NCI-H1417 treated with DMSO at 0.1 percent for 48 hours (cell line): ENCODE measurements at places on chromosomes 4 and X.

GRCh38 chrX:87105131-87105530, 412.5 kb upstream of the KLHL4 start:
- DNase-seq = no peak

DNA sequence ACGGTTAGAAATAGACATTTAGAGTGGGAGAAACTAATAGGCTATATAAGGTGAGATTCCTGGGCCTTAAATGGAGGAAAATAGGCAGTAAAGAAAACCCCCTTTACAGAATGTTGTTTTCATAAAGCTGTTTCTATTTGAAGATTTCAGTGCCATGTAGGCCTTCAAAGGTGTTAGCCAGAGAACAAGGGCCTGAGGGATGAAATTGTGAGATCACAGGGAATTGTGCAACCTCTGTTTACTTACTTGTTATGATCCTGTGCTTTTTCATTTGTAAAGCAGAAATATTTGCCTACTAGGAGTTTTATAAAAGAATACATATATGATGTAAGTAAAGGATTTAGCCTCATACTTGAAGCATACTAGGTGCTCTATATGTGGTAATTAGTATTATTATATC, 272.9 kb upstream of the ARX start:
- no peak for DNase-seq

DNA sequence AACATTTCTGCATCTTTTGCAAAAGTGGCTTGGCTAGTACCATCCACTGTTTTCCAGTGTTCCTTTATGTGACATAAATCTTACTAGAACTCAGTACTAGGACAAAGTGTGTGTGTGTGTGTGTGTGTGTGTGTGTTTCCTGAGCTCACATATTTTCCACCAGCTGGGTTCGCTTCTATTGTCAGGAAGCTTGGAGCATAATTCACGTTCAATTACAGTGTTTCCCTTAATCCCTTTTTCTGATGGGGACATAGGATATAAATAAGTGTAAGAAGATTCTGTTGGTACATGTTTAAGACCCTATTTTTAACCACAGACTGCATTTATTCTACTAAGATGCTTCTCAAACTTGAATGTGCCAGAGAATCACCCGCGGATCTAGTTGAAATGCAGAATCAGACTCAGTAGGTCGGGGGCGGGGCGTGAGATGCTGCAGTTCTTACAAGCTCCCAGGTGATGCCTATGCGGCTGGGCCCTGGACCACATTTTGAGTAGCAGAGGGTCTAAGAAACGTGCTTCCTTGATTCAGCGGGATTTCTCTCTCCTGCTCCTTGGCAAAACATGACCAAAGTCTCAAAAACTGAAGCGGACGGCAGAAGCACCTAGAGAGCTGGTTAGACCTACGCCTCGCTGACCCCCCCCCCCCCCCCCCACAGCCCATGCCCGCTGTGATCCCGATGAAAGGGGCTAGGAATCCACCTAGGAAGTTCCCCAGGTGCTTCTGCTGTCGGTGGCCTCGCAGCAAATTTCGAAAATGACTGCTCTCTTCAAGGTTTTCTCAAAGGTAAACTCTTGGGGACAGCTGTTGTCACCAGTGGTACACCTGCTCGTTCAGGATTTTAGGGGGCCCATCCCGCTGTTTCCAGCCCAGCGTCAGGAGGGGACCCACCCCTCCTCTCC, 797 bp downstream of the CD99L2 start:
- no peak for DNase-seq

GRCh38 chr4:3043282-3044020, 30.9 kb downstream of the HTT-AS start:
- DNase-seq = no peak

DNA sequence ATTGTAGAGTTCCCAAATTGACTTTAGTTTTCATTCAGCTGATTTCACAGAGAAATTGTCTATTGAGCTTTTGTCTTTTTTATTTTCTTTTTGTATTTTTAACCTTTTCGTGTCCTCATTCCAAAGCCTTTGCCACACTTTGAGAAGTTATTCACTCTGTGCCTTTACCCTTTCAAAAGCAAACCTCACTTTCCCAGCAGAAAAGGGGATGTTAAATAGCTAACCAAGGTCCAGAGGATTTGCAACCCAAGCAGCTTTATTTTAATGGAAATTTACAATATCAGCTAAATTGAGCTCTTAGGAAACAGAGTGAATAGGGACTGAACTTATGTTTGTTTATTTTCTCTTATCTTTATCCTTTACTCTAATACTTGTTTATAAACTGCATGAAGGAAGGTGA, 428.8 kb downstream of the PCDH7 start:
- no peak for DNase-seq

GRCh38 chrX:83771664-83772063, 89.3 kb upstream of the CYLC1 start:
- DNase-seq = no peak

- no peak for DNase-seq
These were observed 96.2 kb upstream of the PABPC4L start for GRCh38 chr4:134297765-134298164.

GRCh38 chrX:47215291-47215900, 3.1 kb upstream of the CDK16 start:
- no peak for DNase-seq

DNA sequence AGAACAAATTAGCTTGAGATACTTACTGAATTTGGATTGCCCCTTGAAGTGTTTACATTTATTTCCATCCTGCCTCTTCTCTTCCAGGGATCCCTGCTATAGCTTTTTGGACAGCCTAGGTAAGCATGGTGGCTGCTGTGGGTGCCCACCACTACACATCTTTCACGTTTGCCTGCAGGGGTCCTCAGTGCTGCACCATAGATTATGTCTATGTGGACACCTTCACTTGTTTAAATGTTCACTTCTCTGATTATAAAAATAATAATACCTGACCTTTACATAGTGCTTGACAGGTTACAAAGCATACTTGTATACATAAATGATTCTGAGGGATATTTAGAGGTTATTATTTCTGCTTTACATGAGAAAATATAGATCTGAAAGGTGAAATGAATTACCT, 67.9 kb upstream of the SLC4A4 start:
- DNase-seq = no peak

DNA sequence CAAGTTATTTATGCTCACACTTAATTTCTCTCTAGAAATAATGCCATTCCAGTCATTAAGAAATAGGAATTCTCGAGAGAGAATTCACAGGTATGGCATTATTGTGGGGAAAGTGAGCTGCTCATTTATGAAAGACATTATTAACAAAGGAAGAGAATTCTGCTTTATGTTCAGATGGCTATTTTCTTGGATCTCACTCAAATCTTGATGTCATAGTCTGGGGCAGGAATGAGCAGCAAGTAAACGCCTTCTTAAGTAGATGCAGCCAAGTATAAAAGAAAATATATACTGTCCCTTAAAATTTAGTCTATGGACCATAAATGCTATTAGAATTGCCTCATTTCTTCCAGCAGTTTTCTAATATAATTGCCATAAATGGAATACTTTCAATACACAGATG, 58.2 kb upstream of the FBXW7 start:
- DNase-seq = no peak

- no peak for DNase-seq
These were observed 6.8 kb upstream of the SHOX start for GRCh38 chrX:623599-624315.

GRCh38 chr4:180637616-180638015, 1605.6 kb upstream of the TENM3 start:
- DNase-seq = no peak

GRCh38 chrX:9184211-9184610, 150.3 kb upstream of the FAM9B start:
- no peak for DNase-seq

- DNase-seq = no peak
These were observed at the start of gene FGA for GRCh38 chr4:154590329-154591006. Gene FGA (minus strand): TSS chr4:154590742. CDS start chr4:154590687, 55 bp downstream.

GRCh38 chr4:25347473-25347872, 29.6 kb upstream of the ANAPC4 start:
- DNase-seq = no peak

DNA sequence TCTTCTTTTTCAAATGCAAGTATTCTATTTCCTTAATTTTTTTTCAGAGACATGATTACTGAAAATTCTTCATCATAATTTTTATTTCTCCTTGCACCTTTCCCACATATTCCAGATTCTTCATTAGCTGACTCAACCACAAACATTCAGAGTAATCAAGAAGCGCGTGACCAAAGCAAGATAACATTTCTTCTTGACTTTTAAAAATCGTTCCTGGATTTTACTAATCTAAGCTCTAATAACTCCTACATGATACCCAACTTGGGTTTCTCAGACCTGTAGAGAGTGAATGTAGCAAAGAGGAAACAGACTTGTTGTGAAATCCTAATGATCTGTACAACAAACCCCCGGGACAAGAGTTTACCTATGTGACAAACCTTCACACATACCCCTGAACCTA, 615.0 kb downstream of the TMA16 start:
- DNase-seq = no peak

GRCh38 chr4:153023692-153024394, 87.7 kb downstream of the FHDC1 start:
- DNase-seq = no peak

DNA sequence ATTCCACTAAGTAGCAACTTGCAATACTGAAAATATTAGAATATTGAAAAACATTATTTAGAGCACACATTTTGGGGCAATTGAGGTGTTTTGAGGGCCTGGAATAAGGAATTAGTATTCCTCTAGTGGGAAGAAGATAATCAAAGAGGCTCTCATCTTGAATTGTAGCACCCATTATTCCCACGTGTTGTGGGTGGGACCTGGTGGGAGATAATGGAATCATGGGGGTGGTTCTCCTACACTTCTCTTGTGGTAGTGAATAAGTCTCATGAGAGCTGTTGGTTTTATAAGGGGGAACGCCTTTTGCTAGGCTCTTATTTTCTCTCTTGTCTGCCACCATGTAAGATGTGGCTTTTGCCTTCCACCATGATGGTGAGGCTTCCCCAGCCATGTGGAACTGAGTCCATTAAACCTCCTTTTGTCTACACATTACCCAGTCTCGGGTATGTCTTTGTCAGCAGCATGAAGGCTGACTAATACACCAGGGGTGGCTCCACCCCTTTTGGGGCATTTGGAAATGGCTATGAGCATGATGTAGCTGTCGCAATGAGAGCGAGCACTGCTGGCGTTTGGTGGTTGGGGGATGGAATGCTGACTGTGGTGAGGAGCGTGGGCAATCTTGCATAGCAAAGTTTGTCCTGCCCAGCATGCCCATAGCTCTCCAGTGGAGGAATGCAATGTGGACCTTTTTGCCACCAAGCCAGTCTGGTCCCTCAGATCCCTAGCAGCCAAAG, 308.2 kb downstream of the FRMPD4 start:
- no peak for DNase-seq

DNA sequence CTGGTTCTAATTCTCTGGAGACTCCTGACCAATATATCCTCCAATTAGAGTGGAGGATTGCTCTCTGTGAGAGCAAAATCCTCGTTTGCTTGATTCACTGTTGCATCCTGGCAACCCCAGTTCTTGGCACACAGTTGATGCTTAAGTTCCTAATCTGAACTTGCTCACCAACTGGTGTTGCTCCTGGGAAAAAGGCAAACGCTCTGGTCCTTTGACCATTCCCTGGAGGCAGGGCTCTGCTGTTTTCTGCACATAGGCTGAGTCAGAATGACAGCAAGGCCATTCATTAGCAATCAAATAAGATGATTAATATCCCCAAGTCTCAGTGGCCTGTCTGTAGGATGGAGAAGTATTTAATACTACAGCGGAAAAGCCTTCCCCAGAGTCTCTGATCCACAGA, 172.7 kb upstream of the TBC1D9 start:
- DNase-seq = no peak

DNA sequence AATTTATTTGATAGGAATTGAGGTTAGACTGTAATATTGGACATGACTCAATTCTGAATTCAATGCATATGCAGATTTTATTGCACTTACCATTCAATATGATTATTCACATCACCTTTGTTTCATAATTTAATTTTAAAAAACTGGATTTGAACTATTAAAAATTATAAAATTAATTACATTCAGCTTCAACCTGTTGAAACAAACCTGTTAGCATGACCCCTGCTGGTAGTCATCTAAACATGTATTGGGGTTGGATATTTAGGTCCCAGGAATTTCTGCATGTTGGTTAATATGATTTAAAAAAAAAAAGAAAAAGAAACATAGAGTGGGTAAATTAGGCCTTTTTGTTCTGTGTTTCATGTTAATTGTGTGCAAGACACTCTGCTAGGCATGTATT, 85.9 kb downstream of the ARSJ start:
- DNase-seq = no peak

DNA sequence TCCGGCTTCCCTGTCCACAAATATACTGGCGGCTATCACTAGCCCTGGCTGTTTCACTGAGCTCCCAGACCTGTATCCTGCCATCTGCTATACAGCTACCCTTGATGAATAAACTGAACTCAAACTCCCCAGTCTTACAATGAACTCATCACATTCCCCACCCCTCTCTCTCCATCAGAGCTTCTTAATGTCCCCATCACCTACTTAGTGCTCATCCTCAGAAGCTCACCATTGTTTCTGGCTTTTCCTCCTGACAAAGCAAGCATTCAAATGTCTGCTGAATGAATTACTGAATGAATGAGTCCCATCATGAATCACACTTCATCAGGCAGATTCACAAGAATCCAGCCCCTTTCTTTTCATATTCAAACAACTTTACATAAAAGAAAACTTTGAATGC, 5.7 kb upstream of the DGAT2L6 start:
- no peak for DNase-seq

GRCh38 chr4:15035159-15035558, 32.9 kb downstream of the CPEB2 start:
- DNase-seq = no peak

- no peak for DNase-seq
These were observed 384.6 kb downstream of the HNRNPD start for GRCh38 chr4:81989202-81989601.

- no peak for DNase-seq
These were observed 55.8 kb downstream of the PTTG2 start for GRCh38 chr4:38015886-38016515.

DNA sequence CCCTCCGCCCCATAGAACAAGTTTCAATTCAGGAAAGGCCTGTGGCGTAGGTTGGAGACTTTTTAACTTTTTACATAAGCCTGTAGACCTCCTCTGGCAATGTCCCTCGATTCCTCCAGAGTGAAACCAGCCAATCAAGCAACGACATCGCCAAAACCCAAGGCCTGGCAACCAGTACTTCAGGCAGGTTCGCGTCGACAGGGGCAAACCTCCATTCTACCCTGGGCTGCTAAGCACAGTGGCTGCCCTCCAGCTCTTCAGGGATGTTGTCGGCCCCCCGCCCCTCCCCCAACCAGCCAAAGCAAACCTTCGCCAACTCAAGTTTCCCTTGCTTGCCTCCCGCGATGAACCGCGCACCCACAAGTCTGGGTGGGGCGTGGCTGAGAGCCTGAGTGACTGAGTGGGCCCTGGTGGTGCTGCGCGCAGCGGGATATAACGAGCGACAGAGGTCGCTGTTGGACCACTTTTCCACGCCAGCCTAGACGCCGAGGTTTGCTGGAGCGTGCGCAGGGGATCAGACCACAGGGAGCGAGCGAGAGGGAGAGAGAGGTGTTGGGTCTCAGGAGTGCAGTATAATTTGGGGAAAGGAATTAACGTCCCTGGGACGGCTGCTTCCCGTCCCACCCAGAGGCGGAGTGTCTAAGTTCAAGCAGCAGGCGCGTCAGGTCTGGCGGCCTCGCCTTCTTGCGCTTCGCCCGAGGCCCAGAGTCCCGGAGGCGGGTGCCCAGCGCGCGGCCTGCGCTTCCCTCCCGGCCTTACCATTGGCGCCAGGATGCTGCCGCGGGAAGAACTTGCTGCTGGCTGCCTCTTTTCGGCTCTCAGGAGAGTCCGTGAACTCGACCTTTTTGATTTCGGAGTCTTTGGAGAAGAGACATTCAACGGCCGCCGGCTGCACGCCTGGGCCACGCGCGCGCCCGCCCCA, 9.0 kb upstream of the PITX2 start:
- no peak for DNase-seq
